ENCODE measurements at places on chromosomes 7 and 10. TPM values are rescaled to one million over a fixed set of nuclear protein-coding genes. Genes with fewer than 3 reads are reported as not detected.

DNA sequence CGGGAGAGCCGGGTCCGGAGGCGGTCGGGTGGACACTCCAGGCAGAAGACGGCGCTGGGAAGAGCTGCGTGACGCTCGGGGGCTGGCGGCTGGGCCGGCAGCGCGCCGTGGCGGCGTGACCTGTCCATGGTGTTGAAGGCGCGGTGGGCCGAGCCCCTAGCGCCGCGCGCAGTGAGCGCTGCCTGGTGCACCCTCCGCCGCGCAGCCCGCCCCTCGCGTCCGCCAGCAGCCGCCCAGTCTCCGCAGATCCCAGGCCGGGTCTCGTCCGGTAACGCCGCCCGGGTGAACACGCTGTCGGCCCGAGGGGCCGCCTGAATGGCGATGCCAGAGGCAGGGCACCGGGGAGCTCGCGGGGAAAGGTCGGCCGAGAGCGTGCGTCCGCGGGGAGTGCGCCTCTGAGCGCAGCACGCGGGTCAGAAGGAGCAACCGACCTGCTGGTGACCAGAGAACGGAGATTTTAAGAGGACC, 657 bp upstream of the TMEM178B start:
- DNase-seq = peak; percentile 32

DNA sequence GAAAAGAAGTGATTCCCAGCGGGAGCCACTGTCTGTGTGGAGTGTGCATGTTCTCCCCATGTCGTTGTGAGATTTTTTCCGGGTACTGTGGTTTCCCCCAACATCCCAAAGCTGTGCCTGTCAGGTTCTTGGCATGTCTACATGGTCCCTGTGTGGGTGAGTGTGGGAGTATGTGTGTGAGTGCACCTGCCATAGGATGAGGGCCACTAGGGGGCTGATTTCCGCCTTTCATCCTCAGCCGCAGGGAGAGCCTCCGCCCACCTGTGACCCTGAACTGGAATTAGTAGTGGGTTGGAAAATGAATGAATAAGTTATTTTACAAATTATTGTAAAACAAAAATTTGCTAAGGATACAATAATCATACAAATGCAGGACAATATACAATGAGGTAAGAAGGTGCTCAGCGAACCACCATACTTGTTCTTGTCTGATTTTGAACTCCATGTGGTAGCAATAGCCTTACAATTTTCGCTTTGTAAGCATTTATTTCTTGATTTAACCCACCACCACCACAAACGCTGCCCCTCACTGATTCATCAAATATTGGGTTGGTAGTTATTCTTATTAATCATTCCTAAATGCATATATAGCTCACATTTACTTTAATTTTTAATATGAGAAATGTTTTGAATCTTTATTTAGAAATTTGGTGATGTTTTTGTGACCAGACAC, 641.2 kb upstream of the VSTM2A start:
- DNase-seq = no peak

- DNase-seq = no peak
Observed at GRCh38 chr7:129008645-129009414, 46.1 kb downstream of the TNPO3 start.

GRCh38 chr10:22464966-22465629, 119.8 kb downstream of the SPAG6 start:
- DNase-seq = no peak

GRCh38 chr7:137591421-137591837, 247.9 kb upstream of the PTN start:
- DNase-seq = peak; percentile 1

MACROH2A2 gene
- 16.3 TPM for total RNA-seq

GNAT3 gene
- not detected for total RNA-seq

Data from MG63 (cell line).